ENCODE measurements at places on chromosomes 12 and 14.

DNA sequence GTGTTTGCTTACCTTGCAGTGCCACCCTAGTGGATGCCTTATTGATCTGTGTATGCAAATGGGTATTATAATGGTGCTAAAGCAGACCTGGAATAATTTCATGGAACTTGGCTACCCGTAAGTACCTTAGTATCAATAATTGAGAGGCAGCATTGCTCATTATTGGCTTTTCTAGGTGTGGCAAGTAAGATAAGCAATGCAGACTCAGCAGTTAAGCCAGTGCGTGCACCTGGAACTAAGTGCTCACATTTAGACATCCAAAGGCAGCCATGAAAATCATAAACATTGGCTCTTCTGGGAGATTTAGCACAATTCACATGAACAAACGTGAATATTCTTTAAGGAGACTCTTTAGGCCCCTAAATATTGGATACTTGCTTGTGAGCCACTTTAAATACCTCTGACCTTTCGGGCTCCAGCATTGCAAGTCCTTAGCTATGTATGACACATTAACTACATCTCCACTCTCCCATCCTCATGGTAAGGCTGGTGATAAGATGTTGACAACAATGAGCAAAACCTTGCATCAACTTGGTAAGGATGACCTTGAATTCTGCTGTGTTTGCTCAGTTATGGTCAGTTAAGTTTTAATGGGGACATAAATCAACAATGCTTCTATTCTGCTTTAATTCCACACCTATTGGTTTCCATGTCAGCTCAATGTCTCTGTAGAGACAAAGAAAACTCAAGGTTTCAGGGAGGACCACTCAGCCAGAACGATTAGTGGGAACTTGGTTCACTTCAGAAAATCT lies 112.0 kb downstream of the SLC5A8 start:
- no peak for DNase-seq

DNA sequence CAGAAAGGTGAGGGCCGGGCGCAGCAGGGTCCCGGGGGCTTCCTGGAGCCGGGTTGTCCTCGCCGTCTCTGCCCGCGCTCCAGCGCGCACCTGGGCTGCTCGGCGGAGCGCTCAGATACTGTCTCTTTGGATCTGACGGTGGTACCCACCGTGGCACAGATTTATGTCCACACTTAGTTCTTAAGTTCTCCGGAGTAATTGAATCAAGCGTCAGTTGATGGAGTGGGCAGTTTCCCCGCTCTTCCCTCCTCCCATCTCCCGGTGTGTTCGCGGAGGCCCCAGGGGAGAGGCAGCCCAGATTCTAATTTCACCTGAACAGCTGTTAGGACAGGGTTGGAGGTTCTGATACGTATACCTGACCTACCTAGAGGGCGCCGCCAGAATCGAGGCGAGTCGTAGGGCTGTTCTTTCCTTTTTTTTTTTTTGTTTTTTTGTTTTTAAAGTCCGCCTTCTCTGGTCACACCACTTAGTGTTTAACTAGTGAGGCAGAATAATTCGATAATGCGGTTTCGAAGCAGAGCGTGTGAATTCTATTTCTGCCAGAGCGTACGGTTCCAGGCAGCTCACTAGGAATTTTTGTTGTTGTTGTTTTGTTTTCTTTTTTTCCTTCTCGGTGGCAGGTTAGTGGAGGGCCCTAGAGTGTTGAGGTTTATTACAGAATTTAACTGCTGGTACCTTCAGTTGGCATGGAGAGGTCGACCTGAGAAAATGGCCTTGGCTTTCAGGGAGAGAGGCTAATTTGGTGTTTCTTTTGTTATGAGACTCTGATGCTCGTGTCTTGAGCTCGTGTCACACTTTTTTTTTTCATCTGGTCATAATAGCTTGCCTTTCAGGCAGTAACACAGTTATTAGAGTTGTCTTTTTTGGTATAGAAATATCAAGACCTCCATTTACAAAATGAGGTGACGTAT lies 22.3 kb upstream of the GNS start:
- DNase-seq: no peak

GRCh38 chr12:56634837-56635791 lies 5.0 kb upstream of the BAZ2A start:
- DNase-seq: peak; percentile 67

DNA sequence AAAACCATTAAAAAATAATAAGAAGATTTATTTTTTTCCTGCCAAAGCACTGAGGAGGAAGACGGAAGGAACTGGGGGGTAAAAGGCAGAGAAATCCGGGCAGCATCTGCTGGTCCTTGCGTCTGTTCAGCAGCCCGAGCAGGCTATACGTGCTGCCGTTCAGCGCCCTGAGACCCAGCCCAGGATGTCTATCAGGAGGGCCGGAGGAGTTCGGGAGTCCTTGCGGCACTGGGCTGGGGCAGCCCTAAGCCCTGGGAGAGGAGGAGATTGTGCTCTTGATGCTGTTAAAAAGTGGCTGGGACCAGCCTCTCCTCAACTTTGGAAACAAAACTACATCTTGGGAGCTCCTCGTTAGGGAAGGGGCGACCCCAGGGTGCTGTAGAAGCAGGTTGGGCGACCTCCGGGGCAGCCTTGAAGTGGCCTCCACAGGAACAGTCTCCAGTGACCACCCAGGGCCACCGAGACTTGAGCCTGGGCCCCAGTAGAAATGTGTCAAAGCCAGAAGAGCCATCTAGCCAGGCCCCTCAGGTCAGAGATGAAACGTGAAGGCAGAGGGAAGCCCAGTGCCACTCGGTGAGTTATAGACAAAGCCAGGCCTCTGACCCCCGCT lies 14.3 kb downstream of the PGF start:
- no peak for DNase-seq

GRCh38 chr12:68932128-68932960 lies 627 bp downstream of the CPM start:
- DNase-seq: no peak

- no peak for DNase-seq
Measured at GRCh38 chr14:53963320-53964227, 6.9 kb upstream of the BMP4 start.

- no peak for DNase-seq
Measured at GRCh38 chr12:116539905-116540482, 19.2 kb upstream of the MAP1LC3B2 start.

DNA sequence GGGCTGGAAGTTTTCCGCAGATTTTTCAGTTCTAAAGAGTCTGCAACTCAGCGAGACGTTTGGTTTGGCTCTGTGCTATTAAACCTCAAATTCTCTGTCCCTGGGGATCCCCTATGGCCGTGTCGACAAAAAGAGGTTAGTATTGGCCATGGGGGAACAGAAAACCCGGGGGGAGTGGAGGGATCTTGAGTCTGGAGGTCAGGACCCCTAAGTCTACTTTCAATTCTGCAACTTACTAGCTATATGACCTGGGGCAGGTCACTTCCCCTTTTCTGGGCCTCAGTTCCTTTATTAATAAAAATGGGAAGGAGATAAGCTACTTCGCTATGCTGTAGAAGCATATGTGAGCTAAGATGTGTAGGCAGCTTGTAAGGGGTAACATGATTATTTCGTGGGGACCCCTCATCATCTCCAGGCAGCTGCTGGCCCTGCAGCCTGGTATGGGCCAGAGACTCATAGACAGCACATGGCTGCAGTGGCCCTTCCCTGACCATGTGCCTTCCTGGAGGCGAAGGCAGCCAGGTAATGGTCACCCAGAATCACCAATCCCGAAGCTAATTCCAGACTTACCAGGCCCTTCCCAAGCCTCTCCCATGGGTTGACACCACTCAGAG lies 8.6 kb downstream of the ASB2 start:
- no peak for DNase-seq

DNA sequence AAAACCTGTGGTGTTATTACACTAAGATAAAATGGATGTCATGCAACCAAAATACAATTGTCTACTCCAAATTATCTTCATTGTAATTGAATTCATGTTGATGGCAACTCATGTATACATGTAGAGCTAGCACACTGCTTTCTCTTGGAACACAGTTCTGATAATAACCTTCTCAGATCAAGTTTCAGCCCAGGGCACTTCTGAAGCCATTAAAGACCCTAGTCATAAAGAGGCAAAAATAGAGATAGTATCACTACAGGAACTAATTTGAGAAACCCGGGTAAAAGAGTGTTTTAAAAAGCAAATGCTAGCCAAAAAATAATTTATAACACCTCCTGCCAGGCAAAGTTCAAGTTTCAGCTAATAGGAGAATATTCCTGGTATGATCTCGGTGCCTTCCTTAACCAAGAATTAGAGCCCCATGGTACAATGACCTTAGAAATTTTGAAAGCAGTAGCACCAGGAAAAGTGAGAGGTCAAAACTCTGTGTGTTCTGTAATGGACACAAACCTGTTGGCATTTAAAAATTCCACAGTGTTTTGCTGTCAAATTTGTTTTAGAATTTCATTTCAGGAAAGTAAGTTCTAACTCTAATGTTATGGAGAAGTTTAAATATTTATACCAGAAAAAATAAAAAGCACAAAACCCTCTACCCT lies 105.0 kb upstream of the FRMD6 start:
- no peak for DNase-seq

GRCh38 chr14:79093531-79093930 lies 923.4 kb downstream of the NRXN3 start:
- no peak for DNase-seq

- DNase-seq: no peak
Measured at GRCh38 chr12:15118955-15119354, 102.3 kb downstream of the RERG start.

- no peak for DNase-seq
Measured at GRCh38 chr14:96660667-96661066, 136.5 kb upstream of the VRK1 start.

GRCh38 chr14:94748667-94749347 lies 21.1 kb downstream of the GSC start:
- peak; percentile 10 for DNase-seq

- no peak for DNase-seq
Measured at GRCh38 chr12:64478661-64479060, 26.7 kb downstream of the TBK1 start.

DNA sequence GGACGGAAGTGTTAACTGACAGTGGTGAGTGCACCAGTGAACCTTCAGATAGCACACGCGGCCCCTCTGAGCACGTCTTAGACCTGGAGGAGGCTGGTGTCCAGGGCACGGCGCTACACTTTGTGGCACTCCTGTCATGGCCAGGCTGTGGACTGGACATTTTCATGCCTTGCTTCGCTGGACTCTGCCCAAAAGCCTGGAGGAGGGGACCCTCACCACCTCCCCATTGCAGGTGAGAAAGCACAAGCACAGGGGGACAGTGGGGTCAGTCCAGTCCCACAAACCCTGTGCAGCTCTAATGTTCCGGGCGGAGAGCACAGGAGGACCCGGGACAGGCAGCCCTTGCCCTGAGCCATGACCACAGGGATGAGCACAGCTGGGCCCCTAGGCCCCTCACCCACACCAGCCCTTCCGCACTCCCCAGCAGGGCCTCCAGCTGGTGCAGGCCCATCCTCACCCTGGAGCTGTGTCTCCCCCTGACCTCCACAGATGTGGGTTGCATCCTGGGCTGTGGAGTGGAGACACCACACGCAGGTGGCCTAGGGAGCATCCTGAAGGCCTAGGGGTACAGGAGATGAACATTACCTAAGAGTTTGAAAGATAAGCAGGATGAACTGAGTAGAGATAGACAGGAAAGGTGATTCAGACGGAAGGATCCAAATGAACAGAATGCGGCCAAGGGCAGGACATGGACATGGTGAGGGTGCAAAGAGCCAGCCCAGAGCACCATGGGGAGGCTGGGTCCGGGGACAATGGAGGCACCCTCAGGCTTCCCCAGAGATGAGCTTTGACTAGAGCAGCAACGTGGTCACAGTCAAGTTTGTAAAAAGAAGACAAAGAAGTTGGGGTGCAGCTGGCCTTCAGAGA lies 132.8 kb downstream of the BCL11B start:
- no peak for DNase-seq

DNA sequence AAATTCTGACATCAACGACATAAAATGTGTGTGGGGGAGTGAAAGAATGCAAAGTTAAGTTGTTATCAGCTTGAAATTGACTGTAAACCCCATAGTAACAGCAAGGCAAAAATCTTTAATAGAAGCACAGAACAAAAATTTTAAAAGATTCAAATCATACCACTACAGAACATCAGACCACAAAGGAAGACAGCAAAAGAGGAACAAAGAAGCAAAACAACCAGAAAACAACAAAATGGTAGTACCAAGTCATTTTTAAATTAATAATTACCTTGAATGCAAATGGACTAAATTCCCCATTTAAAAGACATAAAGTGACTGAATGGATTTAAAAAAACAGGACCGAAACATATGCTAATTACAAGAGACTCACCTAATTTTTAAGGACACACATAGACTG lies 31.3 kb downstream of the A2M start:
- DNase-seq: no peak

DNA sequence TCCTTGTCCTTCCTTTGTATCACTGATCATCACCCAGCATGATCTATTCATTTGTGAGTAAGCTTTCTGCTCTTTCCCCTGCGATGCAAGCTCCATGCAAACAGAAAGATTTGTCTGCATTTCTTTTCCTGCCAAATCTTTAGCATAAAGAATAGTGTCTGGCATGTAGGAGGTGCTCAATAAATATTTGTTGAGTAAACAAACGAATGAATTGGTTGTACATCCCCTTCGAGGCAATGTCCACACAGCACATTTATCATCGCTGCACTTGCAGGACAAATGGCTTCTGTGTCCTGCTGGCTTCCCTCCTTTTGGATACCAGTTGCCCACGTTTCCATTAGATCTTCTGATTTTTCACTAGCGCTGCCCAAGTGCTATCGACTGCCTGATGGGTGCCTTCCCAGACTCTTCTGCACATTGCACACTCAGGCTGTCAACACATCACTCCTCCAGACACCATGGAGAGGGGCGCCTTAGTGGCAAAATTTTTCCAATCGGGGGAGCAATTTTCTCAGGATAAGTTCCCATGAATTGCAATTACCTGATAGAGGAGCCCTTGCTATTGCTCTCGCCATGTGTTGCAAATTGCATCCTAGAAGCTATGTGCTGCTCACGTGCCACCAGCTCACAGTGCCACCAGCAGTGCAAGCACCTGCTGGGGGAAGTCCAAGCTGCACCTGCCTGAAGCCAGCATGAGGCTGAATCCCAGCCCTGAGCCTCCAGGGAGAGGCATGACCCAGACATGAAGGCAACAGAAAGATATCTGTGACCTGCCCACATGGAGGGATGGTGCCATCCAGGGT lies 206.6 kb downstream of the KIF26A start:
- DNase-seq: no peak

Data from CD4-positive, alpha-beta T cell (primary cell).